Renal cortex interstitium (tissue), 15 donors: ENCODE measurements at places on chromosomes 4 and X. TPM values are rescaled to one million over a fixed set of nuclear protein-coding genes. Genes with fewer than 3 reads are reported as not detected.

GRCh38 chrX:100643212-100643611 lies 787 bp upstream of the SRPX2 start:
- DNase-seq: no peak

- no peak for DNase-seq
Observed at GRCh38 chr4:39637221-39637585, 1.5 kb downstream of the SMIM14 start.

CXorf66 gene
- not detected for polyA plus RNA-seq

DNA sequence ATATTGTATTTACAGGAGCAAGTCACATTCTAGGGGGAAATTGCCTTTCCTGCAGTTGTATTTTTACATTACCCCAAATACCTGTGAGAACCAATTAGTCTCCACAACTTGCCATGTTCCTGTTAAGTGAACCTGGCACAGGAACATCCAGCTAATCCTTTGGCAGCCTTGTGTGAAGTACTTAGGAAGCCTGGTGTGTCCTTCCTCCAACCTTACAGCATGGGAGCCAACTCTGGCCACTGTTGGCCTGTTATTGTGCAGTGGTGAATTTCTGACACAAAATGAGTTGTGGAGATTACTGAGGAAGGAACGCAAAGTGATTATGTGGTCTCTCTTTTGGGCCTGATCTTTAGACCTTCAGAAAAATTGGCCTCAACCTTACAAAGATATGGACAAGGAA lies 238.0 kb upstream of the PITX2 start:
- no peak for DNase-seq

- DNase-seq: no peak
Observed at GRCh38 chrX:54640103-54640690, 110.2 kb downstream of the GNL3L start.

DNA sequence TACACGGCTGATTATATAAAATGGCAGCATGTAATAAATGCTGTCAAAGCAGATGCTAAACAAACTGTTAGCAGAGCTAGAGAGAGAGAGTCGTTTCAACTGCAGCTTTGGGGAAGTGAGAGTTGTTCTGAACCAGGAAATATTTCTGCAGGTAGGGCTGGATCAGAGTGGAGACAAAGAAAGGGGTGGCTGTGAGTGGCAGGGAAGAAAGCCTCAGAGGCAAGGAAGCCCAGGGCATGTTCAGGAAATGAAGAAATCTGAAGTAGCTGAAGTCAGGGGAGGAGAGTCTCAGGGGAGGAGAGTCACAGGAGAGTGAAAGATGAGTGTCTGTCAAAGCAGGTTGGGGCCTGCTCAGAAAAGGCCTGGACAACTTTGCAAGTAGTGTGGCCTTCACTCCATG lies 48.4 kb upstream of the RPS6KA3 start:
- DNase-seq: no peak

DNA sequence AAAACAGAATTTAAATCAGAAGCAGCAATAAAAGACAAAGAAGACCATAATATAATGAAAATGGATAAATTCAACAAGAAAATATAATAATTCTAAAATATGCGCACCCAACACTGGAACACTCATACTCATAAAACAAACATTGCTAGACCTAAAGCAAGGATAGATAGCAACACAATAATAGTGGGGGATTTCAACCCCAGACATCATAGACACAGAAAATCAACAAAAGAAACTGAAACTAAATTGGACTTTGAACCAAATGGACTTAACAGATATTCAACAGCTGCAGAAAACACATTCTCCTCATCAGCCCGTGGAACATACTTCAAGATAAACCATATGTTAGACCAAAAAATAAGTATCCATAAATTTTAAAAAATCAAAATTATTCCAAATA lies 1552.6 kb downstream of the C4orf33 start:
- DNase-seq: no peak

DNA sequence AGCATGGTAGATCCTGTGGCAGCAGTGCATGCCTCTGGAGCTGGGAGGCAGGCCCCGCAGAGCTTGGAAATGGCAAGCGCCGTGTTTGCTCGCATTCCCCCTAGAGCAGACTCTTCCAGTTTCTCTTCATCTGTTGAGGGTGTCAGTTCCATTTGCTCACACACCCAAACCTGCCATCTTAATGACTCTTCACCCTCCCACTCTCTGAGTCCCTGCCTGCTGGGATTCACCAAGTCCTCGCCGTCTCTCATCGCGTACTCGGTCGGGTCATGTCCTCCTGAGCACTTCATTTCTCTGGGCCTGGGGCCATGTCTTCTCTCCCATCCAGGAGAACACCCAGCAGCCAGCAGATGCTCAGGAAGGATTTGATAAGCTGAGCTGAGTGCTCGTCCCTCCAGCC lies 16.9 kb downstream of the ZBTB49 start:
- no peak for DNase-seq
